ENCODE measurements at places on chromosomes 3 and 15.

GRCh38 chr15:89656116-89656815, 999 bp upstream of the KIF7 start:
- DNase-seq: no peak

DNA sequence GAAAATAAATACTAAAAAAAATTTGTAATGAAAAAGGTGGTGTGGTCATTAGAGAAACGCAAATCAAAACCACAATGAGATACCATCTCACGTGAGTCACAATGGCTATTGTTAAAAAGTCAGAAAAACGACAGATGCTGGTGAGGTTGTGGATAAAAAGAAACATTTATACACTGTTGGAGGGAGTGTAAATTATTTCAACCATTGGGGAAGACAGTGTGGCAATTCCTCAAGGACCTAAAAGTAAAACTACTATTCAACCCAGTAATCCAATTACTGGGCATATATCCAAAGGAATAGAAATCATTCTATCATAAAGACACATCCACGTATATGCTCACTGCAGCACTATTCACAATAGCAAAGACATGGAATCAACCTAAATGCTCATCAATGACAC, 120.3 kb downstream of the MYO9A start:
- no peak for DNase-seq

DNA sequence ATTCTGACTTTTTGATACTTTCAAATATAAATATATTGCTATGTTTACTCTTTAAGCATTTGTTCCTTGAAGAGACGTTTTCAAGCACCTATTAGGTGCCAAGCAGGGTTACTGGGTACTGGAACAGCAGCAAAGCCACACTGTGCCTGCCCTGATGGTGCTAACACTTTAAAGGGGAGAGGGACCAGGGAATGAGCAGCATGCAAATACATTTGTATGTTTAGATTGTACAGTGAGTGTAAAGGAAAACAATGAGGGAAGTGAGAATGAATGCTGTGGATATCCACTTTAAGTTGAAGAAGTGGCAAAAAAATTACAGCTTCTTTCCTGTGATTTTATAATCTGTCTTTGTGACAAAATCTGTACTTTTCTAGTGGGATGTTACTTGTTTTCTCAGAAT, 400.2 kb upstream of the ATP11B start:
- no peak for DNase-seq

GRCh38 chr15:82843566-82843965, 34.1 kb downstream of the WHAMM start:
- DNase-seq: no peak

- DNase-seq: no peak
These were observed 761.3 kb upstream of the GRM7 start for GRCh38 chr3:6099458-6100075.

- DNase-seq: no peak
These were observed 12.3 kb upstream of the UBA7 start for GRCh38 chr3:49826016-49826415.

DNA sequence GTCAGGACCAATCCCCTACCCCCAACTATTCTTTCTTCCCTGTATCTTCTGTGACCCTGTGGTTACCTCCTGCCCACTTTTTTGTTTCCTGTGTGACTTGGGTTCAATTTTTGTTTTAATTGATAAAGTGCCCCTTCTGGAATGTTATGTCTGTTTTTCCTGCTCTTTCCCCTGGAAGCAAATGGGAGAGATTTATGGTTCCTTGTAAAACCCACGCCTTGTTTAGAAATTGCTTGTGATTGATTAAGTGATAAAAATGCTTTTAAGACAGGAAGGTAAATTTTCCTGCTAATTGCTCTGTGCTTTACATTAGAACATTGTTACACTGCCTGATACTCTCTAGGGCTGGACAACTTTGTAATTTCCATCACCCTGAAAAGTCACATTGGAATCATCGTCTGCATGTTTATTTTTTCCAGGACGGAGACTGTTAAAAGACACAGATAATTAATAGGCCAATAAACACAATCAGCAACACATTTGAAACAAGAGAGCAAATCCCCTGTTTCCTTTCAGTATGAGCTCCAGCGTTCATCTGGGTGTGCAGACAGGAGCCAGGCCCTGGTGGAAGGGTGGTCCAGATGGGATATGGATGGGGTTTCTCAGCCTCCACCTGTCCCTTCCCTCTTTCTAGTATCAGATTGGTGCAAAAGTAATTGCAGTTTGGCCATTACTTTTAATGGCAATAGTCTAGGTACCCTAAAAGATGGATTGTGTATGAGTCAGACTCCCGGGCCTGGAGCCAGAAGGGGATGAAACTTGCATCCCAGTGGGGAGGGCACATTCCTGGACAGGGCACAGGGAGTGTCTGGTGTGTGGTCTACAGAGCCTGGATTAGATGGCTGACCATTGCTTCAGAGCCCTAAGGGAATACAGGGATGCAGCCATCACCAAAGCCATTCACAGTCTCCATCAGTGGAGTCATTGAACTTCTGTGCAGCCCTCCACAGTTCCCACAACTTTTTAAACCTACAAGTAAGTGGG, 58.1 kb upstream of the AGBL1 start:
- DNase-seq: no peak

DNA sequence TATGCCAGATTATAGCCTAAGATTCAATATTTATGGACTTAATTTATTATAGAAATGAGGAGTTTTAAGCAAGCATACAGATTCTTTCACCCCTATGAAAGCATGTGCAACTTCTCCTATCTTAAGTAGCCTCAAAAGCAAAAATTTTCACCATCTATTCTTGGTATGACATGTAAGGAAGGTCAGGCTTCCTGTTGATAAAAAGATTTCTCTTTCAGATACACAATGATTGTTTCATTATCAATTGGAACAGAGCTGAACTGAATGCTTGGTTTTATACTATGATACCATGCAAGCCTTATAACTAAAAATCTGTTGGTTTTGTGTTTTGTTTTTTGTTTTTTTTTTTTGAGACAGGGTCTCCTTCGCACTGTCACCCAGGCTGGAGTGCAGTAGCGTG, 3.9 kb downstream of the GRK7 start:
- no peak for DNase-seq

Data from activated CD4-positive, alpha-beta T cell treated with anti-CD3 and anti-CD28 coated beads for 4 hours (primary cell).